Activated CD4-positive, CD25-positive, alpha-beta regulatory T cell treated with anti-CD3 and anti-CD28 coated beads, Interleukin-2, amount 50 U/mL, for 72 hours (primary cell): ENCODE measurements at places on chromosomes 3 and 15.

- DNase-seq = no peak
Observed at GRCh38 chr3:45398178-45398577, 9.8 kb downstream of the LARS2 start.

DNA sequence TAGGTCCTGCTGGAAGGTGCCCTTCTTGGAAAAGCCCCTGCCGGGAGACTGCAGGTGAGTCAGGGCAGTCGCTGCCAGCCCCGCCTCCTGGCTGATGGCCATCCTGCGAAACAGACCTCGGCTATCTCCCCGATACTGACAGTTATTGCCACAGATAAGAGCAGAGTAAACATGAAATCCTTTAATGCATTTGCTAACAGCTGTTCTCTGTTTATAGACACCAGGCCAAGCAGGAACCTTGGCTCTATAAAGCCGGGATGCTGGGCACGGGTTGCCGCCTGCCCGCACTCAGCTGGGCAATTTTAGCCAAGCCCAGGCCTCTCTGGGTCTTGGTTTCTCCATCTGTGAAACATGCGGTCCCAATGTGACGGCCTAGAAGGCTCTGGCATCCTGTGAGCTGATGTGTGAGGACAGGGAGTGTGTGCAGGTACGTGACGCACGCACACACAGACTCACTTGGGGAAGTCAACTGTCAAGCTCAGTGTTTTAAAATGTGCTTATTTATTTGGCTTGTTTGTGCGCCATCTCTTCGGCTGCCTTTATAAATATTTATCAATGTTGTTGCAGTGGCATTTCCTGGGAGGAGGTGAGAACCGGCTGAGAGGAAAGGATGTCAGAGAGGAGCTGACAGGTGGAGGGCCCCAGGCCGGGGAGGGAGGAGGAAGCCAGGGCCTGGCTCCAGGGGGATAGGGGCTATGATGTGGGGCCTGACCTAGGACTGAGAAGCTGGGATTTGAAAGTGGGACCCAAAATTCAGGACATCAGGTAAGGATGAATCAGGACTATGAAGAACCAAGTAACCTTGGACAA is 50.8 kb upstream of the PRR23E start:
- DNase-seq = no peak

- DNase-seq = no peak
Observed at GRCh38 chr15:79529157-79529785, 97.1 kb downstream of the MINAR1 start.

DNA sequence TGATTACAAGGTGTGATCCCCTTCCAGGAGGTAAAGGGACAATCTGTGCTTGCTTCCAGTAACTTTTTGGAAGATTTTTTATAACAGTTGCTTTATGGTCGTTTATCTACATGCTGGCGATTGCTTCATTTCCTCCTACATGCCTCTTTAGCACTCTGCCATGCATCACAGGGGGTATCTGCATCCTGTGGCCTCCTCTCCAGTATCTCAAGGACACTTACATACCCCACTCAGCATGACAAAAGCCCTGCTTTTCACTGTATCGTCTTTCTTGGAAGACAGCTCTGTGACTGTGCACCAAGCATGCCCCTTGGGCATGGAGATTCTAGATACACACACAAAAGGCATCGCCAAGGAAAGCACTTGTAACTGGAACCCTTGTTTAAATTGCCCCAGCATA is 25.3 kb downstream of the CAPN3 start:
- no peak for DNase-seq
